Hematopoietic multipotent progenitor cell treated with erythropoietin and hydrocortisone succinate and interleukin-3 and kit ligand, for 8 days (in vitro differentiated cells): ENCODE measurements at places on chromosomes 5 and 9.

DNA sequence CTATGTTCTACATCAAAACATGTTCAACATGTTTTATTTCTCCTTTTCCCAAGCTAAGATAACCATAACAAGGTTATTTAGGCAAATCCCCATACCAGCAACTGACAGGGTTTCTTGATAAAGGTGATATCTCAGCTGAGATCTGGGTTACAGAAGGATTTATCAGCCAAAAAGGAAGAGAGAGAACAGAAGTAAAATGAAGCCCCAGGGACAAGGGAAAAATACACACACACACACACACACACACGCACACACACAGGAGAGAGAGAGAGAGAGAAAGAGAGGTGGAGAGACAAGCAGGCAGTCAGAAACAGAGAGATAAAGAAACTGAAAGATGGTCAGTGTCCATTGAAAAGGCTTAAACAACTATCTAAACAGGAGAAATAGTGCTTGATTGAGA lies 19.7 kb upstream of the MLLT3 start:
- DNase-seq, result no peak

GRCh38 chr9:75998096-75998780 lies 107.8 kb downstream of the PCSK5 start:
- no peak for DNase-seq

- no peak for DNase-seq
Observed at GRCh38 chr9:93636172-93636661, 59.8 kb downstream of the PHF2 start.

GRCh38 chr5:80208381-80208780 lies 47.5 kb downstream of the SERINC5 start:
- DNase-seq, result no peak

DNA sequence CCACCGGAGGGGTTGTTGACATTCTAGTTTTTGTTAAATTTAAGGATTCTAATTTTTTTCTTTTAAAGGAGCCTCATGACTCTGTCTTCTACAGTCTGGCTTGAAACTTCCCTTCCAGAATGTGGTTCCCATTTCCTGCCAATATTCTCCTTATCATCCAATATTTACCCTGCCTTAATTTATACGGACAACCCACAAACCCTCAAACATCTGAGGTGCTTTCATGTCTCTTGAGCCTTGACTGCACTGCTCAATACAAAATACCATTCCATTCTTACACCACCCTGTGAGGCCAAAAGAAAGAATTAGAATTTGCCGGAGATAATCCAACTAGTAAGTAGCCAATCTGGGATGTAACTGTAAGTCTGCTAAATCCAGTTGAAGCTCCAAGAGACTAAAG lies 346.5 kb downstream of the SPOCK1 start:
- no peak for DNase-seq

- DNase-seq, result peak; percentile 7
Observed at GRCh38 chr9:107213561-107214028, 69.5 kb upstream of the RAD23B start.
